GOT3 (cell line): ENCODE measurements at places on chromosomes 6 and 20.

DNA sequence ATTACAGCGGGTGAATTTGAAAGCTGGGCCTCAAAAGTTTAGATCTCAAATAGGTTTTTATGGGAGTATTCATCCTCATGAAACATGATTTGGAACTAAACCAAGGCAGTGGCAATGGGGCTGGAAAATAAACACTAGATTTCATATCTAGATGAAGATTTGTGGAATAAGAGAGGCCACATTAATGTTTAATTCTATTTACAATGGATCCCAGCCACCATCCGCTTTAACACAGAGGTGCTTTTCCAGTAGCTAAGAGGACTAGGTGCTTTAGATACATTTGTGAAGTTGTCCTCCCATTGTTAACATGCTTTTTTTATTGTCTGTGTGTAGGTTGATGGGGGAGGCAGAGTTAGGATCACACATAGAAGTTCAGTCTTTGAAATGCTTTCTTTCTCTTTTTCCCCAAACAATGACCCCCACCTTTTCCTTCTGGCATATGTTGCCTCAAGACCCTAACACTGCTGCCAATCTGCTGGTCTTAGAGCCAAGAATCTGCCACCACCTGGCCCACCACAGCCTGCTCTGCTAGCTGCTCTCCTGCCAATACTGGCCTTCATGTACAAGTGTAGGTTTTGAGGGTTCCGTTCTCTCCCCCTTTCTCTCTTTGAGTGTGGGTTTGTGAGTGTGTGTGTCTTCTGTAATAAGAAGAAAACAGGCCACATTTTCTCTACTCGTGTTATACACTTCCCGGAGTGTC lies 27.8 kb upstream of the GFRAL start:
- no peak for DNase-seq

DNA sequence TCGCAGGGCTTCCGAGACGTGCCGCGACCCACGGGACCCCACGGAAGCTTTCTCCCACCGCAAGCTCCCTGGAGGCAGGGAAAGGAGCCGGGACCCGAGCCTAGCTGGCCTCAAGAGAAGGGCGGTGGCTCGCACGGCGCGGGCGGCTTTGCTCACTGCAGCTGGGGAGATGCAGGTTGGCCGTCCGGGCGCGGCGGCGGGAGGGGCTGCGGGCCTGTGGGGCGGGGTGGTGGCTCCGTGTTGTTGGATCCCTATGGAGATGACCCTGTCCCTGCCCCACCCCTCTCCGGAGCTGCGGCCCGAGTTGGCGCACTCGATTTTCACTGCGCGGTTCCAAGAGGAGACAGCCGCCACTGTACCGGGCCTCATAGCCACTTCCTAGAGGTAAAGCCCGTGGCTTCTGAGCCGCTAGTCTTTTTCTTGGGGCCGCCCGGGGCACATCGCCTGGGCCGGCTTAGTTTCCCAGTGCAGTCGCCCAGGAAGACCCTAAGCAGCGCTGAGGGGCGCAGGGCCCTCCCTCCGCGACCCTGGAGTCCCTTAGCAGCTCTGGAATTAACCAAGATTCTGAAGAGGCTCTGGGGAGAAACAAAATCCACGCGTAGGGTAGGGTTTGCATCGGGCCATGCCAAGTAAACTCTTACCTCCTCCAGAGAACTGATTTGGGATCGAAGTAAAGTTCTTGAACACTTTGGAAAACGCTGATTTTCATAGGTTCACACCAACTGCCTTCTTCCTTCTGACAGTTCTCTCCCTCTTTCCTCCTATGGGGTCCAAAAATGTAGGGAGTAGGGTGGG lies at the start of gene ECT2L:
Gene ECT2L, plus strand, starts transcription at position 279 of the 795 bp plus-strand sequence. CDS start 17,188 bp downstream, outside the sequence.
- peak; percentile 31 for DNase-seq

DNA sequence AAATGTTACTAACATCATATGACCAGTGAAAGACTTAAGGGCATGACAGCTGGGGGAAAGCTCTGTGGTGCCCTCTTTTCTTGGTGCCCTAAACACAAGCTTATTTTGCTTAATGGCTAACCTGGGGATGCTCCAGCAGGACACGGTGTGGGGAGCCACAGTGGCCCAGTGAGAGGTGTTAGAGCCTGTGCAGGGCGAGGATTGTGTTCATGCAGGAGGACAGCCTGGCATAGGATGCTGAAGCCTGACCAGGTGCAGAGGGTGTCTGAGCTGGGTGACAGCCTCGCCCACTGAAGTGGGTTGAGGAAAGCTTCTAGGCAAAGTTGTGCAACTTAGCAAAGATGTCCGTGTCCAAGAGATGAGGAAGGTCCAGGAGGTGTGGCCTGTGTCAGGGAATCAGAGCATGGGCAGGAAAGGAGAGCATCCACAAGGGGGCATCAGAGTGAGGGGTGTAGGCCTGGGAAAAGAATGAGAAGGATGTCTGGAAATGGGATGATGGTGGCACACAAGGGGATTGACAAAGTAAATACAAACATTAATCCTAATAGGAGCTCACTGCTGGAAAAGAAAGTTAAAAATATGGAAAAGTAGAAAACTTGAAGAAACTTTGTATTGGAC lies 33.9 kb downstream of the SLC17A4 start:
- no peak for DNase-seq

DNA sequence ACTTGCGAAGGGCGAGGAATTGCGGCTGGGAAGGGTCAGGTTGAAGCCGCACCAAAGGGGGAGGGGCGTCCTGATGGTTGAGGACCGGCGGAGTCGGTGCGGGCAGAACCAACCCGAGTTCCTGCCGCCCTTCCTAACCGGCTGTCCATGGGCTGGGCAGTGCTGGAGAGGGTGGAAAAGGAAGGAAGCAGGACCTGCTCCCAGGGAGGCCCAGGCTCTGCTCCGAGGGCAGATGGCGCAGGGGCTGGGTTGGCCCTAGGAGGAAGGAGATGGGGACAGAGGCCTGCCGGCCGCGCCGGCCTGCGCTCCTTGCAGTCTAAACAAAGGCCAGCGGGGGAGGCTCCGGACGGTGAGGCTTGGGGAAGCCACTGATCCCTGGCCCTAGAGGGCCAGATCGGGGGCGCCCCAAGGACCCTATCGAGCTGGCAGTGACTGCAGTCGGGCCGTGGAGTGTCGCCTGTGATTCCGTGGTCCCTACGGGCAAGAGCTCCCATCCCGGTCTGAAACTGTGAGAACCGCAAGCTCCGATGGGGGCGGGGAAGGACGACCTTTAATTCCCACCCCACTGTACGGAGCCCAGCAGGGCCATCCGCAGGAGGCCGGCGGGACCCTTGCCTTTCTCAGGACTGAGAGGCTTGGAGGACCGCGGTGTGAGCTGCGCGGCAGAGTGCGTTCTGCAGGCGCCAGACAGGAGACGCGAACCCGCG lies 39.4 kb downstream of the YTHDF1 start:
- DNase-seq = no peak

DNA sequence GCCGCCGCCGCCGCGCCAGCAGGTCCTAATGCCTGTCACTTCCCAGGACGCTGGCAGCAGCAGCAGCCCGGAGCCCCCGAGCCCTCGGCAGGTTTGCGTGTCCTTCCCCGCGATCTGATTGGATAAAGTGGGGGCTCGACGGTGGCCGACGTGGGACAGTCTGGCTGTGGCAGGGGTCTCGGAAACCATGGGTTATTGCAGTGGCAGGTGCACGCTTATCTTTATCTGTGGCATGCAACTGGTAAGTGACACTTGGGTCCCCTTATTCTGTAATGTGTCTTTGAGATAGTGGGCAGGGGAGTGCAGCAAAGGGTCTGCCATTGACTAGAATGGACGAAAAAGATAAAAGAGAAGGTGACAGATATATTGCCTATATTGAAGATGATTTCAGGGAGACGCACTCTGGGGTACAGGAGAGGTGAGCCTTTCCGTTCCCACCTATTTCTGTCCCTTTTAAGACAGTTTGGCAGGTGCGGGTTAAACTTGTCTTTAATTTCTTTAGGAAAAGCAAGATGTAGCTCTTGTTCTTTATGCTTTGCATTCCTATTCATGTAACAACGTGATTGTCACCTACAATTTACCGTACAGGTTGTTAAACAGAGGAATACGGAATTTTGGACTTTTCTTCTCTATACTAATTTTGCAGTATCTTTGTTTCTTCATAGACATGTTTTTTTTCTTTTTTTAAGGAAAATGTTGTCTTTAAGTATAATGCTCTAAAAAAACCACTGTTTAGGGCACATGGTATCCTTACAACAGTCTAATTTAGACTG lies 535 bp downstream of the NKAIN2 start:
- no peak for DNase-seq

DNA sequence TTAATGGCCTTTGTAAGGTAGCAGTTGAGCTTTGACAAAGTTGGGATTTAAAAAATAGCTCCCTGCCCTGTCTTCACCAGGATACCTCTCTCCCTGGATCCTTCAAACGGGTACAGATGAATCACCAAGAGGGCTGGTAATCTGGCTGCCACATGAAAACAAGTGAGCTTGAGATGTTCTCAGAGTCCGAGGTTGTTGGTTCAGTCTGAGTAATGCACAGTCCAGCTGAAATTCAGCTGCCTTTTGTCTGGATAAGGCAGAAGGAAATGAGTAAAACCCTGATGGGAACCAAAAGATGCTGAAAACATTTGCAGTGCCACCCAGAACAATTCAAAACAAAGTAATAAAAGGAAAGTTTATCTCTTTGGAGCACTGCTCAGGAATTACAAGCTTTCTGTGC lies 86.8 kb downstream of the GJA1 start:
- DNase-seq = peak; percentile 7

- DNase-seq = no peak
Observed at GRCh38 chr20:24389686-24390085, 79.7 kb upstream of the SYNDIG1 start.

- no peak for DNase-seq
Observed at GRCh38 chr6:12572896-12573827, 143.4 kb upstream of the PHACTR1 start.

DNA sequence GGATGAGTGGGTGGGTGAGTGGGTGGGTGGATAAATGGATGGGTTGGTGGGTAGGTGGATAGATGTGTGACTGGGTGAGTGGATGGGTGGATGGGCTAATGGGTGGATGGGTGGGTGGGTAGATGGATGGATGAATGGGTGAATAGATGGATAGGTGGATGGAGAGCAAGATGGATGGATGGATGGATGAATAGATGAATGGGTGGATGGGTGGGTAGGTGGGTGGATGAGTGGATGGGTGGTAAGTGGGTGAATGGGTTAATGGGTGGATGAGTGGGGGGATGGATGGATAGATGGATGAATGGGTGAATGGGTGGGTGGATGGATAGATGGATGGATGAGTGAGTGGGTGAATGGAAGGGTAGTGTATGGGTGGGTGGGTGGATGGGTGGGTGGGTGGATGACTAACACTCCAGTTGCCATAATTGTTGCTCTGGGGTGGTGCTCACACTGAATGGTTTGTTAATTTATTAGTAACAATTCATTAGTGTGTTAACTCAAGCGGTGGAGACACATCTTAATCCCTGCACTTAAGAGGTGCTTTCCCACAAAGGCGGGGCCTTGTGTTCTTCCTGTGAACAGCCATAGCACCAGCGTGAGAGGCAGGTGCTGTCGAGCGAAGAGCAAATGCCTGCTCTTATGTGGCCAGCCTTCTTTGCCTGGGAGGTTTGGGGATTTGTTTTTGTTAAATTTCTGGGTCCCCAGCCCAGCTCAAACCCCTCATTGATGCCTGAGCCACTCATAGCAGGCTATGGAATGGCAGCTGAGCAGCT lies 4.9 kb upstream of the APCDD1L start:
- no peak for DNase-seq

DNA sequence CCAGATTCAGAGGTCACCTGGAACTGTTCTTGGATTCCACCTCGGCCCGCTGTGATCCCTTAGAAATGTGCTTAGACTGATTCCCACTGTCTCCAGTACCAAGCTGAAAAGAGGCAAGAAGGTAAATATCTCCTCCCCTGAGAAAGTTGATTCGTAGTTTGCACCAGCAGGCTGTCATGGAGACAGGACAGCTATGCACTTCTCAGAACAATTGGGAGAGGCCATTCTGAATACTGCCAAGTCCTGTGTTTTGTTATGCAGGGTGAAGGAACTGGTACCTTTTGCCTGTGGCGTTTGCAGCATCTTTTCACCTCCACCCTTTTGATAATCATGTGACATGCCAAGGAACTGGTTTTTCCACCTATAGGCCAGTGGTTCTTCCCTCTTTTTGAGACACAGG lies 58.2 kb upstream of the RNGTT start:
- no peak for DNase-seq
